ENCODE measurements at places on chromosomes 2 and 18. TPM values are rescaled to one million over a fixed set of nuclear protein-coding genes. Genes with fewer than 3 reads are reported as not detected.

The DUSP11 gene
- total RNA-seq: 35.8 TPM

The ZNF407 gene
- total RNA-seq: 3.8 TPM

The CCBE1 gene
- not detected for total RNA-seq

The INPP1 gene
- total RNA-seq: 7.8 TPM

The SLC38A11 gene
- total RNA-seq: not detected

The SPHKAP gene
- not detected for total RNA-seq

The MC2R gene
- total RNA-seq: not detected

The HSPD1 gene
- total RNA-seq: 158 TPM

The GALNT13 gene
- total RNA-seq: 22.8 TPM

Measured in G401 (cell line).